ENCODE measurements at places on chromosomes 2 and 18.
A peak's percentile ranks its signal among the peaks of the same experiment; 100 is the strongest.

GRCh38 chr18:61950371-61950770 lies 57.6 kb upstream of the RNF152 start:
- no peak for DNase-seq

- no peak for DNase-seq
These were observed 23.0 kb downstream of the CYTIP start for GRCh38 chr2:157420771-157421323.

- no peak for DNase-seq
These were observed 146.0 kb downstream of the NRXN1 start for GRCh38 chr2:50885948-50886347.

DNA sequence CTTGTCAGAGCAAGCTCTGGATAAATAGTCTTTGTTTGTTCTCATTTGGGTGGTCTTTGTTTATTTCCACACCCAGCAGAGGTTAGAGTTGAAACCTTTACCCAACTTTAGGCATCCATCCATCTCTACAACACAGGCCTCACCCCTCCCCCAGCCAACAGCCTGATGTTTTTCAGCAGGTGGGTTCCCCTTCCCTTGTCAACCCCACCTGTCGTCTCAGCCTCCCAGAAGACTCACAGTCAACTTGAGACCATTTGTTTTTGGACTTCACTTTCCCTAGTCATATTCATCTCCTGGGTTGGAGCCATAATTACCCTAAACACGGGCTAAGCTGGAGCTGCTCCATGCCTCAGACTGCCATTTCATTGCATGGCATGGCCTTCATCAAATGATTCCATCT lies 31.7 kb upstream of the IL36G start:
- no peak for DNase-seq

GRCh38 chr2:54569745-54570301 lies 113.7 kb downstream of the SPTBN1 start:
- no peak for DNase-seq

DNA sequence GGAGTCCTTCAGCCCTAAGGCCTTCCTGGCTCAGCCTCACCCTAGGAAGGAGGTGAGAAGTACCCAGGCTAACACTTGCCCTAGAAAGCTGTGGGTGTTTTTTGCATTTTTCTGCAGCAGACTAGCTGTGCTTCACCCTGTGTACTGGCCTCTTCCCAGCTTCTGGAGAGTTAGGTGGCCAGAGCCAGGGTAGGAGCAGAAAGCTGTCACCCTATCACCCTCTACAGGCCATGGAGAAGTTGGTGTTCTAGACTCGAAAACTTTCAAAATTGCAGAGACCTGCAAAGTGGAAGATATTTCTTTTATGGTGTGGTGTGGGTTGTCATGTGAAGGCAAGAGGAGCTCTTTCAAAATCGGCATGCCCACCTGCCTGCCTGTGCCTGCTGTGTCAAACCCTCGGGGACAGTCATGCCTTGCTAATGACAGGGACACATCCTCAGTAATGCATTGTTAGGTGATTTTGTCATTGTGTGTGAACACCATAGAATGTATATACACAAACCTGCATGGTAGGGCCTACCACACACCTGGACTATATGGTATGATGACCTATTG lies 29.8 kb downstream of the EHD3 start:
- DNase-seq, result no peak

- DNase-seq, result peak; percentile 70
These were observed 42.3 kb upstream of the MYO1B start for GRCh38 chr2:191202881-191203397.

GRCh38 chr2:219998714-219999227 lies 371.3 kb downstream of the SLC4A3 start:
- no peak for DNase-seq

DNA sequence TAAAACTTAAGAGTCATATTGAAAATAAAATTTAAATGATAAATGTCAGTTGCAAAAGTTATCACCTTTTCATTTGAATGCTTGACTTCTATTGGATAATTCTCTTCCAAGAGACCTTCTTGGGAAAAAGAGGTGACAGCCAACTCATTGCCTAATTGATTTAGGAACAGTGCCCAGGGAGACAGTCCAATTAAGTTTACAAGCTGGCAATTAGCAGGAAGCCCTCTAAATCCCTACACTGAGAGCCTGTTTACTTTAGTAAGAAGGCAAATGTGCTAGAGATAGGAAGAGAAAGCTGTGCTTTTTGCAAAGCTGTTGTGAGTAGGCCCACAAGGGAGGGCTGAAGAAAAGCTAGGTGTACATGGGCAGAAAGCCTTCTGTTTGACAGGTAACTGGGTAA lies 189.1 kb downstream of the WDPCP start:
- no peak for DNase-seq

- no peak for DNase-seq
These were observed 62.6 kb upstream of the FN1 start for GRCh38 chr2:215498431-215498830.

- DNase-seq, result no peak
These were observed 578.3 kb upstream of the TMEFF2 start for GRCh38 chr2:192773044-192773443.

DNA sequence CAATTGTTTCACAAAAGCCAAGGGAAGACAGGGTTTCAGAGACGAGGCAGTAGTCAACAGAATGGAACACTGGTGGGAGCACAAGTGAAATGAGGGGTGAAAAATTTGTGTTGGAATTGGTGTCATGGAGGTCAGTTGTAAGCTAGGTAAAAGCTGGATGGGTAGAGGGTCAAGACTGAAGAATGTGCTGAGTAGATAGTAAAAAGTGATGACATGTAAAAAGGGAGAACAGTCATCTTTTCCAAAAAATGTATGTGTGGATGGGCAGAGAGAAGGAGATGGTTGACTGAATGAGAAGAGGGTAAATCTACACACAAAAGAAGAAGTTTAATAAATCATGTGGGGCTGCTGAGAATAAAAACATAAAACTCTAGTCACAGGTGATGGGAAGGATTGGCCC lies 92.7 kb upstream of the COL3A1 start:
- DNase-seq, result no peak

GRCh38 chr2:56680971-56681631 lies 497.3 kb downstream of the CCDC85A start:
- DNase-seq, result peak; percentile 50
